C1 segment of cervical spinal cord (tissue), 14 donors: ENCODE measurements at places on chromosomes 5 and 9.

DNA sequence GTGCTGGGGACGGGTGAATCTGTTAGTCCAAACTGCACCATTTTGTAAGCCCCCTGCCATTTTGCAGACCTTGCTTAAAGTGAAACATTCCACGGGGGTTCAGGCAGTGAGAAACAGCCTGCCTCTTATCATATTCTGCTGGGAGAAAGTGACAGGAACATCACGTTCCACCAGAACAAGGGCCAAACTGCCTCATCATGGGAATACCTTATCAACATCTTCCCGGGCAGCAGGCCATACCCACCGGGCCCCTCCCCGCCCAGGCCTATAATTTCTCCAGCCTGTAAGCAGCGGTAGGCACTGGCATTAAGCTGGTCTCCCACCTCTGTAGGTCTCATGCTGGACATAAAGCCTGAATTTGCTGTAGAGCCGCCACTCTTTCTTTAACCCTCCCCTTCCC lies 1.5 kb upstream of the CFAP77 start:
- DNase-seq: no peak

GRCh38 chr9:5582835-5583195 lies 46.1 kb upstream of the RIC1 start:
- DNase-seq: no peak

DNA sequence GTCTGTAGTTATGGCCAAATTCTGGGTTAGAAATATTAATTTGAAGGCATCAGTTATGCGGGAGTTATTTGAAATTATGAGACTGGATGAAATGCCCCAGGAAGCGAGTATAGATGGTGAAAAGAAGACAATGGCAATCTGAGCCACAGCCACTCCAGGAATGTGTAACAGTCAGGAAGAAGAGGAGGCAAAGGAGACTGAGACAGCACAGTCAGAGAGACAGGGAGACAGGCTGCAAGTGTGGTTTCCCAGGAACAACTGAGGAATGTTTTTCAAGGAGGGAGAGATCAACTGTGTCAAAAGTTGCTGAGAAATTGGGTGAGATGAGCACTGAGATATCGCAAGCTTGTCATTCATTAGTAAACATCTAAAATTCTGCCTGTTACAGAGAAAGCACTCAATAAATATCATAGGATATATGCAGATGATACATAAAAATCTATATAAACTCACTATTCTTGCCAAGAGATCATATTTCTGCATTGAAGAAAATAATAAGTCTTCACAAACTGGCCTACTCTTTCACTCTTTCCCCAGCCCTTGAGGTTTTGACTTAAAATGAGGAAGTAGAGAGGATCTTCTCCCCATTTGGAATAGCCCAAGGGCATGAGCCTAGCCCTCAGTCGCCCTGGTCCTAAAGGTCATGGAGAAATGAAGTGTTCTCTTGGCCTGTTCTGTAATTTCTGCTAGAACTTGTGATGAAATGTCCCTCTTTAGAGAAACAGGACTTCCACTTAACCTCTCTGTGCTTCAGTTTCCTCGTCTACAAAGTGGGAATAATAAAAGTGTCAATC lies 48.5 kb upstream of the RLN1 start:
- no peak for DNase-seq

DNA sequence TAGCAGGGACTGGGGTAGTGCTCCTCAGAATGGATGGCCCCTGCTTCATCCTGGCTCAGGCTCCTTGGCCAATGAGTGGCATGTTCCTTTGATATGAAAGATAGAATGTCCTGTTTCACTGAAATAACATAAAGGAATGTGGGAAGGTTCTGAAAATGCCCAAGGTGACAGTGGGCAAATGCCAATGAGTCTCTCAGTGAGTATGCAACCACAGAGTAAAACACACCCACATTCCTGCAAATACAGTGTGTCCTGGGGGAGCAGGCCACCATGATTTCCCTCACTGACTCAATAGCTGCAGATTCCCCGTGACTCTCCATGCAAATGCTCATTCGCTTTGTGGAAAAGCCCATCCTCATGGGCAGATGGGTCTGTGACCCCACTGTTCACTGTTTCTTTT lies 36.4 kb downstream of the ZNF366 start:
- DNase-seq: no peak

GRCh38 chr5:139835656-139836055 lies 40.0 kb downstream of the PSD2 start:
- no peak for DNase-seq
